ENCODE measurements at places on chromosomes 1 and 21.

- no peak for DNase-seq
Measured at GRCh38 chr1:61925591-61926298, 183.5 kb downstream of the PATJ start.

DNA sequence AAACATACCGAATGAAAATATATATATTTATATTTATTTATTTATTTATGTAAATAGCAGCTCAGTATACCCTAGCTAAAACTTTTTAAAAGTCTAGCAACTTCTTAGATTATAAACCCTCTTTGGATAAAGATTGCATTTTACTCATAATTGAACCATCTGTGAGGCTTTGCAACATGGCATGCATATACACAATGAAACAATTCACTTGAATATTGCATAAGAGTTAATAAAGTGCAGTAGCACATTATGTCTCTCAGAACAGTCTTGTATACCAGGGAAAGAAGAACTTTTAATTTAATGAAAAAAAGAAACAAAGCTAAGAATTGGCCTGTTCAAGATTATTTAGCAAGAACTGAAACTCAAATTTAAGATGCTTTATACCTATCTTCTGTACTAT, 1363.9 kb upstream of the ADGRL2 start:
- DNase-seq, result no peak

DNA sequence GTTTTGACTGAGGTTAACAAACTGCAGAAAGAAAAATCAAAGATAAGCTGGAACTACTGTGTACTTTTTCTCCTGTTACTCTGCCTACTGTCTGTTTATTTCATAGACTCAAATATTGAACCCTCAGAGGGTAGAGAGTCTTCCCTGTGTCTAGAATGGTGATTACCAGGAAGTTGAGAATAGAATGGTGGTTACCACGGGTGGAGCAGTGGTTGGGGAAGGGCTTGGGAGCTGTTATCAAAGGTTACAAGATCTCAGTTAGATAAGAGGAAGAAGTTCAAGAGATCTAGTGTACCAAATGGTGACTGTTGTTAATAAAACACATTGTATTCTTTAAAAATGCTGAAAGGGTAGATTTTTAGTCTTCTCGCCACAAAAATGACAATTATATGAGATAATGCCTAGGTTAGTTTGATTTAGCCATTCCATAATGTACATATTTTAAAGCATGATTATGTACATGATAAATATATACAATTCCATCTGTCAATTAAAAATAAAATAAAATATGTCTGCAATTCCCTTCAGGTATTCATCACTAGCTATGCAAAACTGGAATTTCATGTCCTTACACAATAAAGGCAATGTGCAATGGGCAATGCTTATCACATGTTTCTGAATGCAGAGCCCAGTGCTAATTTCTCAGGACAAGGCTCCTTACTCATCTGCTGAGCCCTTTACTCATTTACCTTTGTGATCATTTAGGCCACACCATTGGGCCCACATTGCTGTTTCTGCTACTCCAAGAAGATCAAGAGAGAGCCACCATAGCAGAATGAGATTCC, 474.3 kb upstream of the CAMK1G start:
- no peak for DNase-seq

DNA sequence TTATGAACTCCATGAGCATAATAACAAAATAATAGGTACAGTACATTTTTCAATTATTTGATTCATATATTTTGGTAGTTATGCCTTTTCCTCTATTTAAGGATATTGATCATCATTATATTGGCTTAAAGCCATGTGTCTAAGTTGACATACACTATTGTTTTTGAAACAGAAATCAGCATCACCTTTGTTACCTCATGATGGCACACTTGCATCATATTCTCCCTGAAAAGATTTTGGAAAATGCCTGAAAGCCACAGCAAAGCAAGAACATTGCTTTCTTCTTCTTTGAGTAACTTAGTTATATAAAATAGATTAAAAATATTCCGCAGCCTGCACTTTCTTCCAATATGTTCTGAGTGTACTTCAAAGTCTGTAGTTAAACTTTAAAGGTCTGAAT, 33.3 kb downstream of the TMPRSS15 start:
- DNase-seq, result no peak

GRCh38 chr1:24138476-24139221, 4.3 kb downstream of the IL22RA1 start:
- DNase-seq, result no peak

- no peak for DNase-seq
Measured at GRCh38 chr1:178634445-178634844, 90.6 kb upstream of the RALGPS2 start.

- peak; percentile 75 for DNase-seq
Measured at GRCh38 chr1:153649137-153649862, 9.2 kb upstream of the SNAPIN start.

GRCh38 chr1:219419065-219419464, 193.8 kb downstream of the ZC3H11B start:
- DNase-seq, result peak; percentile 16

DNA sequence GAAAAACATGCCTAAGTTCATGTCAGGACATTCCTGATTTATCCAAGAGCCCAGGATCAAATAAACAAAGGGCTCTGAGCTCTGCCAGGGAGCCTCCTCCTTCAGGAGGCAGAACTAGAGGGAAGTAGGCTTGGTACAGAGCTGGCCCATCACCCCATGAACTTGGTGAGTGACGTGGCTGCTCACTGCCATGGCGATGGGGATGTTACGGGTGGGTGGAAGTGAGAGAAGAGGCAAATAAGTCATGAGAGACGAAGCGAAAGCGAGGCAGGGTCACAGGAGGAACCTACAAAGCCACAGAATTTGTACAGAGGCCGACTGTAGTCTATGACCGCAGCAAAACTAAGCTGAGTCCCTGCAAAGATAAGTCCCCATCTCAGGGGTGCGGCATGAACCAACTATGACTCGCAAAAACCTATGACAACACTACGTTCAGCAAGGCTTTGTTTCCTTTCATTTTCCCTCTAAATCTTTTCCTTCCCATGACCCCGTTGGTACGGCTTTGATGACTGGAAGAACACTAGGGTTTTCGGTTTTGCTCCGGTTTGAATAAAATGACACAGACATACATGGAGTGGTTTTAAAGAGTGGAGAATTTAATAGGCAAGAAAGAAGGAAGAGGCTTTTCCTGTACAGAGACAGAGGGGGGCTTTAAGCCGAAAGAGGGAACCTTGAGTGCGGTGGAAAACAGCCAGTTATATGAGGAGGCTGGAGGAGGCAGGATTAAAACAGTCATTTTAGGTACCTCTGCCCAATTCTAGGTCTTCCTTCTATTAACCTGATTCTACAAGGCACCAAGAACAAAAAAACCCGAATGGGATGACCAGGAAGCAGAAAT, 74.1 kb downstream of the CD46 start:
- no peak for DNase-seq

GRCh38 chr1:45230537-45230936, 24.1 kb upstream of the ZSWIM5 start:
- DNase-seq, result no peak

GRCh38 chr1:79617777-79618176, 611.2 kb upstream of the ADGRL4 start:
- no peak for DNase-seq

GRCh38 chr1:108877348-108878159, 769 bp downstream of the GPSM2 start:
- DNase-seq, result peak; percentile 56

DNA sequence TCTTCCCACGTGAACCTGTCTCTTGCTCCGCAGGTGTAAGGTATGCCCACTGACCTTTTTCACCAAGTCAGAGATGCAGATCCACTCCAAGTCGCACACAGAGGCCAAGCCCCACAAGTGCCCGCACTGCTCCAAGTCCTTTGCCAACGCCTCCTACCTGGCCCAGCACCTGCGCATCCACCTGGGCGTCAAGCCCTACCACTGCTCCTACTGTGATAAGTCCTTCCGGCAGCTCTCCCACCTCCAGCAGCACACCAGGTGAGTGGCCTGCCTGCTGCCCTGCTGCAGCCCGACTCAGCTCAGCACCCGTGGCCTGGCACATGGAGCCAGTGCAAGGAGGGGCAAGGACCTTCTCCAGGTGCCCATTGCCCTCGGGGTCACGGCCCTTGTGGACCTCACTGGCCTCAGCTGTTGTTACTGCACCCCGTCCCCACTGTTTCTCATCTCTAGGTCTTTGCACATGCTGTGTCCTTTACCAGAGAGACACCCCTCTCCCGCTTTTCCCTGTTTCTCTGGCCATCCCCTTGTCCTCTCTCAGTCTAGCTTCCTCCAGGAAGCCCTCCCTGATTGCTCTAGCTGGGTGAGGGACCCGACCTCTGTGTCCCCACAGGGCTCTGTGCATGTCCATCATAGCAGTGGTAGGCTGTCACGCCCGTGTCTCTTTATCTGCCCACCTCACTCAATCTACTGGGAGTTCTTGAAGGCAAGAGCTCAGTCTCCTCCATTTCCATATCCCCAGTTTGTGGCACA, 25.4 kb downstream of the ZNF362 start:
- DNase-seq, result no peak

DNA sequence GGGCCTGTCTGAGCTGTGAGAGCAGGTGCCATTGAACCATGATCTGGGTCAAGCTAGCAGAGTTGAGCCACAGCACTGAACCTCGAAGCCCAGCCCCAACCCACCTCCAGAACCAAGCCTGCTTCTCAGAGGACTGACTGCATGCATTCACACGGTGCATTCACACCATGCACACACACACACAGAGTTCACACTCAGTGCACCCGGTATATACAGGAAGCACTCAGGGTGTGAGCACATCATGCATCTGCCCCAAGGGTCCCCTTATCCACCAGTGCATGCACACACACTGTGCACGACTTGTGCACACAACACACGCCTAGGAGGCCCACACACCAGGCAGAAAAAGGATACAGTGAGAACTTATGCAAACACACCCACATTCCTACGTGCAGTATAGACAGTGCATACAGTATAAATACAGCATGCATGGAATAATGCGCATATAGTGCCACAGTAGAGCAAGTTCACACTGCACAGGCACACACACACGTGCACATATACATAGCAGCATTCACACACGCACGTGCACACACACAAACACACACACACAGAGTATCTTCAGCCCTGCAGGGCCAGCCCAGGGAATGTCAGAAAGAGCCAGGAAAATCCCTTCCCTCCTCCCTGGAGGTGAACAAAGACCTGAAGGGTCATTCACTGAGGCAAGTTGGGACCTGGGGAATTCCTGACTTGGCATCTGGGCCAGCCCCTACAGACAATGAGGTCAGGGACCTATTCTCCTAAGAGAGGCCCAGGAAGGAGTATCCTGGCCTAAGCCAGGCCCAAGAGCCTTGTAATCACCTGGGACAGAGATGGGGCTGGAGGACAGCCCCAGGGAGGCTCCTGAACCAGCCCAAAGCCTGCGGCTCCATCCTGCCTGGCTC, 42.1 kb downstream of the CAMK2N1 start:
- no peak for DNase-seq

DNA sequence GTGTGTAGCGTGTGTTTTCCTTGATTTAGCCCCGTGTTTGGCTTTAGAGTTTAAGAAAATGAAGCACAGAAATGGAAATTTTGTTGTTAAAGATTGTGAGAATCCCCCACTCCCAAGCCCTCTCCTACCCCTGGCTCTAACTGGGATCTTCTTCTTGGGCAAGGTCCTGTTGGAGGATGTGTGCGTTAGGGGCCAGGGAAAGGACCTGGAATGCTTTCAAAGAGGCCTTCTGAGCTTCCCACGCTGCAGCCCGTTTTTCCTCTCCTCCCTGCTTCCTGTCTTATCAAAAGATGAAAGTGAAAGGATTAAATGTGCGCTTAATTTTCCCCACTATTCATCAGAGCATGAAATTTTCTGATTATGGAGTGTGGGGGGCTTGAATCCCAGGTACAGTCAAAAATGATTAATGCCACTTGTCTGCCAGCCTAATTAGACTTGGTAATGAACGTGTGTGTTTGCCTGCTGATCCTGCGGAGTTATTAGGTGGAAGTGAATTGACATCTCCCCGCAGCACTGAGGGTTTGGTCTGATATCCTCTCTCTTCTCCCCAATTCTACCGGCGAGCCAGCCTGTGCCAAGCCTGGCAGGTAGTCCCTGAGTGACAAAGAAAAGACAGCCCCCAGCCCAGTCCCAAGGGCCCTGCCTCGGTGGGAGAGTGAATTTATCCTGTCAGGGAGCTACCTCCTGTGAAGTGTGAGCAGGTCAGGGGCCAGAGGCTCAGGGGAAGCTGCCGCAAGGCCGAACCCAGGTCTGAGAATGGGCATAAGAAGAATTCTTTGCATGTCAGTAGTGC, 4.9 kb downstream of the RASSF5 start:
- DNase-seq, result peak; percentile 67

DNA sequence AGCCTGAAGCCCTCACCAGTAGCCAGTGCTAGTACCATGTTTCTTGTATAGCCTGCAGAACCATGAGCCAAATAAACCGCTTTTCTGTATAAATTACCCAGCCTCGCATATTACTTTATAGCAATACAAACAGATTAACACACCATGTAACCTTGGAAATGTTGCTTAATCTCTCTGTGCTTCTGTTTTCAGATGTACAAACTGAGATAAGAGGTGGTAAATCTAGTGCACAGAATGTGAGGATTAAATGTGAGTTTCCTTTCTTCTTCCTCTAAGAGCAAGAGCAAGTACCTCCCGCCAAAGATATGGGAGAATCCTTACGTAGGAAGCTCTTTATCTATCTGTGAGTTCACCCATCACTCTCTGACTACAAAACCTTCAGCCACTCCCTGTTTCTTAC, 128.4 kb downstream of the HIVEP3 start:
- DNase-seq, result no peak

GRCh38 chr1:53956308-53957168, 10.4 kb downstream of the LRRC42 start:
- peak; percentile 93 for DNase-seq

DNA sequence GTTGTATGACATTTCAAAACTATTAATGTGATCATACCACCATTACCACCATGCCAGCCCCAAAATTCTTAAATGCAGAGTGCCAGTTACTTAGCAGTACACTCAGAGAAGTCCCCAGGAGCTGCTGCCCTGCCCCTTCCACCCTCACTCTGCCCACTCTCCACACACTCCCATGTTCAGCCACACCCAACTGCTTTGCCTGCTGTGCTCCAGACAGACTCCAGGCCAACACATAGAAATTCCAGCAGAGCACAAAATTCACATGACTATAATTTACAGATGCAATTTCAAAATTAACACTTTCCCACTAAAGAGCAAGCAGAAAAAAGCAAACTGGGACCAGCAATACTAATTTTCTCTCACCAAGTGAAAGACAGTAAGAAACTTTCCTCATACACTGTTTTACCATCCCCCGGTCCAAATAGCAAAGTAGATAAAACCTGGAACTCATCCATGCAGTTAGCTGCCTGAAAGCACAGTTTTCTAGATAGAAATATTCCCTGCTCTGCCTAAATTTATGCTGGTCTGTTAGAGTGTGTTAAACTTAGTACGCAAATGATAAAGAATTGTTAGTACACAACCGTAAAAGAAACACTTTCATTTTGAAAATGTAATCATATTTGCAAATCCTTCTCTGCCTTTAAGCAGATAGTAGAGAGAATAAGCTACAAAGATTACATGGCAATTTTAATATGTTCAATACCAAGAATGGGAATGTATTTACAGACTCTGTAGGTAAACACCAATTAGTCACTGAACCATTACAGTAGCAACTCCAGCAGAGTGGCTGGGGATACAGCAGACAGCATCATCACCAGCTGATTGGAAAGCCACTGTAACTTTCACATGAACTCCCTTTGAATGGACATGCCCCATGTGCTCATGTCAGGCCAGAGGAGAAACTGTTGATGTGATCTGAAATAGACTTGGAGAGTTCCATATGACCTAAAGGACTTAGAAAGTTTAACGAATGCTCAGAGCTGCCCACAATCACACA, 176.5 kb downstream of the VAV3 start:
- DNase-seq, result no peak

- DNase-seq, result no peak
Measured at GRCh38 chr1:99970713-99971255, 988 bp downstream of the SLC35A3 start.

Measured in NCI-H1092 treated with DMSO at 0.1 percent for 48 hours (cell line).